ENCODE measurements at places on chromosomes 12 and 14.

GRCh38 chr12:106740818-106741217, 33.7 kb upstream of the RIC8B start:
- DNase-seq: no peak

DNA sequence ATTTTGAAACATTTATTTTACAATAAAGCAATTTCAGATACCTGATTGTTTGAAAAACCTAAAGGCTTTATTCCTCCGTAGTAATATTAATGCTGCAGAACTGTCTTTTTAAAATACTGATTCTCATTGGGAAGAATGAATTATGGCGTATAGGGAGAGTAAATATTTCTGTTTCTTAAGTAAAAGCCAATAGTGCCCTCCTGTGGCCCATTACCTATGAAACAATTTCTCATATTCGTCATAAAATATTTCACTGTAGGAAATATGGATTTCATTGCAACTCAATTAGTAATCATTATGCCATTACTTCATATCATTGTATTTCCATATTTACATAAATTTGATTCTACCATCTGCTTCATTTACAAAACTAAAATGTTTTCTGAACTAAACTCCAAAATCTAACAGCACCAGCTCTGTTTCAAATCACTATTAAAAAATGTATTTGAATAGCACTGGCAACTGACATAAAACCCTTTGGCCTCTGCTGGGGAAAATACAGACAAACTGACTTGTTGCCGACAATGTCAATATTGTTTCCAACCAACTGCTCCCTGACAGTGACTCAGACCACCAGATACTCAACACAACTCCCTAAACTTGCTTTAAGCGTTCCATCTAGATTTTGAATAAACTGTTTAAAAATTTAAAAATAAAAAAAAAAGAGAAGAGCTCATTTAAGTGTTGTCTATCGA, 290.3 kb downstream of the NAV3 start:
- no peak for DNase-seq

GRCh38 chr14:54048736-54049135, 92.1 kb upstream of the BMP4 start:
- no peak for DNase-seq

DNA sequence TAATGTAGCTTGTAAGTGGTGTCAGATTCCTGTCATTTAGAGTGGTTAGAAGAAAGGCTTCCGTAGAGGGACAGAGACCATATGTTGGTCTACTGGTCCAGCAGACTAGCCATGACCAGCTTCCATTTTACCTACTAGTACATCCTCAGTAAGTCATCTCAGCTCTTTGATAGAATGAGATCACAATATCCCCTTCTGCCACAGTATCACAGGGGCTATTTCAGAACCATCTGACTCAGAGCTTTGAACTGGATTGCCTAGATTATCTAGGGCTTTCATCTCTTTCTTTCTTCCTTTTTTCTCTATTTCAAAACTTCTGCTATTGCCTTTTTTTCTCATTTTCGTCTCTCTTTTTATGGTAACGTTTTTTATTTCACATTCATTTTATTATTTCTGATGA, 4.7 kb downstream of the ZDHHC17 start:
- DNase-seq: no peak

DNA sequence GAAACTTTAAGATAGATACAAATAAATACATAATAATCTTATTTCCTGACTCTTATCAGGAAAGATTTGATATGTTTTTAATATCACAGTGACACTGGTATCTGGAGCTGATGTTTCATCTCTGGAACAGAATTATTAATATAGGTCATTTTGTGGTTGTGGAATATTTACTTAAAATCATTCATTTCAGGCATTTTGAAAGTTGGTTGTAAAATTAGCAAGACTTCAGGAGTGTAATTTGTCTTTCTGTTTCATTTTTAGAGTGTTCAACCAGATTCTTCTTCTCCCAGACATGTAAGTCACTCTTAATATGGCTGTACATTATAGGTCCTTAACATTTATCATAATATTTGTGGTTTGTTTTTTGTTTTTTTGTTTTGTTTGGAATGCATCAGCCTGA, 115.7 kb downstream of the PCNX1 start:
- no peak for DNase-seq

DNA sequence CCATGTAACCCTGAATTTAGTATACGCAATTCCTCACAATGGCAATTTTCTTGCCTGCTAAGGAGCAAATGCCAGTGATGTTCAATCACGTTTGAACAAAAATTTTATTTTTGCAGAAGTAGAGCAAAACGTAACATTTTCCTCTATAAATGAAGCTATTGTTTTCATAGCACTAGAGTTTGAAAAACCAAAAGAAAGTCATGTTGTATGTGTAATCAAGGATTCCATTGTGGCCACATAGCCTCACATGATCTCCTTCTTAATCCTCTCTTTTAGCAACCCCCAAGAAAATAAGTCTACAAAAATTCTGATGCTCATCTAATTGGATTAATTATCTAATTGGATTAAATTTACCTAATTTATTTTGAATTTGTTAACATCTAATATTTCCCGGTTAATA, 1217.4 kb upstream of the FLRT2 start:
- DNase-seq: no peak

GRCh38 chr14:27096091-27096490, 498.3 kb upstream of the NOVA1 start:
- no peak for DNase-seq

DNA sequence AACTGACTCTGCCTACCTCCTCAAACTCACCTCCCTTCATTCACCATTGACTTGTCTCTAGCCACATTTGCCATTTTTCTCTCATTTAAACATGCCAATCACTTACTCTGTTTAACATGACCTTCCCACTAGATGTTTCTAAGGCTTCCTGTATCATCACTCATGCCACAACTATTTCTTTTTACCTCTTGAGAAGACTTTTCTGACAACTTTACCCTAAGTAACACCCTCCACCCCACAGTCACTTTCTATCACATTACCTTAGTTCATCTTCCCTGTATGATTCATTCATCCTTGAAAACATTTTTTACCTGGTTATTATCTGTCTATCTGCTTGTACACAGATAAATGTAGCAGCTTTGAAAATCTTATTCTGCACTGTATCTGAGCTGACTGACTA, 19.4 kb downstream of the PLCZ1 start:
- DNase-seq: no peak

- no peak for DNase-seq
Observed at GRCh38 chr14:53500191-53500590, 347.1 kb upstream of the DDHD1 start.

GRCh38 chr12:93087840-93088610, 158.9 kb upstream of the EEA1 start:
- no peak for DNase-seq

DNA sequence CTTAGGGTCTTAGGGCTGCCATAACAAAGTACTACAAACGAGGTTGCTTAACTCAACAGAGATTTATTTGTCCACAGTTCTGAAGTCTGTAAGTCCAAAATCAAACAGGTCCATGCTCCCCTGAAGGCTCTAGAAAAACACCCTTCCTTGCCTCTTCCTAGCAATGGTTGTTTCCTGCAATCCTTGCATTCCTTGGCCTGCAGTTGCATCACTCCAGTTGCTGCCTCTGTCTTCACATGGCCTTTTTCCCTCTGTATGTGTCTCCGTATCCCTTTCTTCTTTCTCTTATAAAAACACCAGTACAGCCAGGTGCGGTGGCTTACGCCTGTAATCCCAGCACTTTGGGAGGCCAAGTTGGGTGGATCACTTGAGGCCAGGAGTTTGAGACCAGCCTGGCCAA, 17.4 kb downstream of the KCNMB4 start:
- DNase-seq: no peak

DNA sequence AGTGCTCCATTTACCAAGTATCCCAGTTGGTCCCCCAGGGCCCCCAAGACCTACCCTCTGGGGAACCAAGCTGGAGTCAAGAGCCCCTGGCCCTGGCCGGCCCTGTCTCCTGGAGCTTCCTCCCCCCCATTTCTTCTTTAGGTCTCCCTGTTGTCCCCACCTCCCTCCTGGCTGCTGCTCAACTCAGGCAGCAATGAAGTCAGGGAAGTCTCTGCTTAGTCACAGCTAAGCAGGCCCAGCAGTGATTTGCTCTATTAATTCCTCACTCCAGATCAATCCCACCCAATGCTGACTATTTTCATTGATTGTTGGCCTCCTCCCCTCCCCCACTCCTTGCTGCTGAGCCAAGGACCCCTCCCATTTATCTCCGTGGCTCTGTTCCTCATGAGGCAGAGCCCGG, 28.3 kb downstream of the VSX2 start:
- DNase-seq: no peak

DNA sequence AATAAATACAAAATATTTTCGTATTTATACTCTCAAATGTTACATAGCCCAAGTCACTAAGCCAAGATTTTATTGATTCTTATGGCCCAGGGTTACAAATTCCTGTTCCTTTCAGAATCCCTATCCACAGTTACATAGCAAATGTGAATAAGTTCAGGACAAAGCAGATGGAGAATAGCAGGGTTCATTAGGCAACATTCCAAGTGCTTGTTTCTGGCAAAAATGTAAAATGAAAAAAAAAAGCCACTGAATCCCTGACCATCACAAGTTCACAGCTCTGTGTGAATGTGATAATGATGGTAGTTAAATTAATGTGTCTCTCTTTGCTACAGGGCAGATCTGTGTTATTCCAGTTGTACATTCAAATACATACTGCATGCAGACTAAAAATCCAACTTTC, 74.6 kb downstream of the KCNC2 start:
- no peak for DNase-seq

DNA sequence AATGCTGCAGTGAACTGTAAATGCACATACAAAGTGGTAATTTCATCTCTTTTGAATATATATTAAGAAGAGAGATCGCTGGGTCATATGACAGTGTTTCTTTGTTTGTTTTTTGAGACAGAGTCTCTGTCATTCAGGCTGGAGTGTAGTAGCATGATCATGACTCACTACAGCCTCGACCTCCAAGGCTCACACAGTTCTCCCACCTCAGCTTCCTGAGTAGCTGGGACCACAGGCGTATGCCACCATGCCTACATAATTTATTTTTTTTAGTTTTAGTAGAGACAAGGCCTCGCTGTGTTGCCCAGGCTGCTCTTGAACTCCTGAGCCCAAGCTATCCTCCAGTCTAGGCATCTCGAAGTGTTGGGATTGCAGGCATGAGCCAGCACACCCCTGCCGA, 62.4 kb upstream of the ACSS3 start:
- no peak for DNase-seq

- DNase-seq: no peak
Observed at GRCh38 chr14:36344211-36344610, 23.8 kb upstream of the MBIP start.

GRCh38 chr14:38138473-38139138, 69.1 kb upstream of the SSTR1 start:
- no peak for DNase-seq

DNA sequence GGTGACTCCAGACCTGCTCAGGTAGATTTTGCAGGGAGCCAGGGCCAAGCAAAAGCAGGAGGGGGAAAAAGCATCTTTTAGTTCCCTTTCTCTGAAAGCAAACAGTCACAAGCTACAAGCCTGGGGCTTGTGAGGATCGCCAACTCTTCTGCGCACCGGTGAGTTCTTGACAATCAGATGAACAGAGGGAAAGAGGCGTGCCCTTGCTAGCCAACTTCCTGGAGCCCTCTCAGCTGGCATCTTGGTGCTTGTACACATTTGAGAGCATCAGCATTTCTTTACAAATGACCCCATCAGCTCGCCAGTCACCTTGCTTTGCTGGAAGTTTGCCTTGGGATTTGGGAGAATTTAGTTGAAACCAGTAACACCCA, 55.5 kb downstream of the ZNF664 start:
- DNase-seq: no peak

DNA sequence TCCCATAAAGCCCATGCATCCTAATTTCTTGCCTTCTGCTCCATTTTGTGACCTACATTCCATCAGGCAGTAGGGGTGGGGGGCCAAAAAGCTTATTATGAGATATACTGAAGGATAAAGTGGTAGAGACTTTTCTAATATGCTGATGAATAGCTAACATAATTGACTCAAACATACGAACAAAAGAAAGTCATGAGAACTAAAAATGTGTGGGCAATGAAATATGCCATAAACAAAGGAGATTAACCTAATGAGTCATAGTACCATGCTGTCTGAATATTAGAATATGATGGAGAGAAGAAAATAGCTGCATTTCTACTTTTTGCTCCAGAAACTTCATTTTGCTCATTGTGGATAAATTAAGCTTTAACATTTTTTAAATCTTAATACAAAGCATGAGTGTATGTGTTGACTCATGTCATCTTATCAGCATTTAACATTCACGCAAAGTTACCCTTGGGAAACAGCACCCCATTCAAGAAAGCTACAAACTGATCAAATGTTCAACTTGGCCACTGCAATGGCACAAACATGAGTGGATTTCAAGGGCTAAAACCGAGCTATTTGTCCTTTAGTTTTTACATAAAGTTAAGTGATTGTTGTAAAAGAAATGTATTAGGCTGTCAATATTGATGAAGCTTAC, 64.0 kb upstream of the DIO2 start:
- DNase-seq: no peak

Measured in activated CD4-positive, alpha-beta T cell treated with anti-CD3 and anti-CD28 coated beads for 1 hour (primary cell).